ENCODE measurements at places on chromosomes 11 and 22.

- DNase-seq, result no peak
Observed at GRCh38 chr11:336659-337198, 16.1 kb upstream of the IFITM3 start.

DNA sequence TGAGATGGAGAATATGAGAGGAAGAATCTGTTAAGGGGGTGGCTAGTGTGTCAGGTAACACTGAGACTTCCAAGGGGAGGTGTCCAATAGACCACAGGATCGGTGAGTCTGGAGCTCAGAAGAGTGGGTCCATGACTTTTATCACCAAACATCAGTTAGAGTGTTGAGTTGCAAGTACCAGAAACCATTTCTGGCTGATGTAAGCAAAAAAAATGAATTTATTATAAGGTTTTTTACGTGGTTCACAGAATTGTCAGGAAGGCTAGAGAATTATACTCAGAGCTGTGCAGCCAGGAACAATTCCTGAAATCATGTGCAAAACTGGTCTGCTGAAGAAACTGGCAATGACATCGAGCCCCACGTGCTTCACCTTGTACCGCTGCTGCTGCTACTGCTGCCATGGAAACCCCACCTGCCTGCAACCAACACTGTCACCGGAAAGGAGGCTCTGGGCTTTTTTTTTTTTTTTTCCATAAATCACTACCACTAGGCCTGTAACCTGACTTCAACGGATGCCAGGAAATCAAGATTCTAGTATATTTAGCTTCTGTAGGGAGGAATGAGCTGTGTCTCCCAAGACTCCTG lies 16.6 kb upstream of the STK33 start:
- no peak for DNase-seq

- DNase-seq, result no peak
Observed at GRCh38 chr11:33292311-33292710, 35.1 kb downstream of the HIPK3 start.

DNA sequence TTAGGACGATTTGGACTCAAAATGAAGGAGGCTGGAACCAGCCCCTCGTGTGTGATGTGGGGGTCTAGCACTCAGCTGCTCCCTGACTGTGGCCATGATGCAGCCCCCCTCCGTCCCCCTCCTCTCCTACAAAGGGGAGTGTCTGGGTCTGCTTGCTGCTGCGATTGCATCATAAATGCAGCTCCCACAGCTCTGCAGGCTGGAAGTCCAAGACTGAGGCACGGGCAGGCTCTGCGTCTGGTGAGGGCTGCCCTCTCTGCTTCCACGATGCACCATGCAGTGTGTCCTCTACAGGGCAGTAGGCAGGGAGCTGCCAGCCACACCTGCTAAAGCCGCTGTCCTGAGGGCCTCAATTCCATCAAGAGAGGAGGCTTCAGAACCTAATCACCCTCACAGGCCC lies 432.1 kb downstream of the BRD1 start:
- no peak for DNase-seq

- no peak for DNase-seq
Observed at GRCh38 chr11:74978041-74978440, 10.7 kb upstream of the NEU3 start.

DNA sequence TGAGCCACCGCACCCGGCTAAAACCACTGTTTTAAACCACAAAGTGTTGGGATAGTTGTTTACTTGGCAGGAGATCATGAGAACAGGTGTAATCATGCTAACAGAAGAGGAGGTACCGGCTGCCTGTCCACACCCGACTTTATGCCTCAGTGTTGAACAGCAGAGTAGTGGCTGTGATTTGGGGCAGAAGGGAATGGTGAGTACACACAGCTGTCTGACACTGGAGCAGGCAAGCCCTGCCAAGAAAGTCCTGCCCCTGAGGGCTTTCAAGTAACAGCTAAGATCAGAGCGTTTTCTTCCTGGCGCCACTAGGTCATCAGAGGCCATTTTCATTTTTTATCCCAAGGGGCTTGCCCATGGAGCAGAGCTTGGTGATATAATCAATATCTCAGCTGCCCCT lies 8.1 kb downstream of the CDKN1C start:
- no peak for DNase-seq

DNA sequence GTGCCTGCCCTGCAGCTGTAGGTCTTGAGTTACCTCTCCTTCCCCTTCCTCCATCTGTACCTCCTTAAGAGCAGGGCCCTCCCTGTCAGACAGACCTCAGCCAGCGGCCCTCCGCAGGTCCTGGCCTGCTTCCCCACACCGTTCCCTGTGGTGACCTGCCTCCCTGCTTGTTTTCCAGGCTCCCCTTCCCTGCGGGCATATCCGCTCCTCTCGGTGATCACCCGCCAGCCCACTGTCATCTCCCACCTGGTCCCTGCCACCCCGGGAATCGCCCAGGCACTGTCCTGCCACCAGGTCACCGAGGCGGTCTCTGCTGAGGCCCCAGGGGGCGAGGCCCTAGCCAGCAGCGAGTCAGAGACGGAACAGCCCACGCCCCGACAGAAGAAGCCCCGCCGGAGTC lies 60.9 kb downstream of the BARX2 start:
- no peak for DNase-seq

DNA sequence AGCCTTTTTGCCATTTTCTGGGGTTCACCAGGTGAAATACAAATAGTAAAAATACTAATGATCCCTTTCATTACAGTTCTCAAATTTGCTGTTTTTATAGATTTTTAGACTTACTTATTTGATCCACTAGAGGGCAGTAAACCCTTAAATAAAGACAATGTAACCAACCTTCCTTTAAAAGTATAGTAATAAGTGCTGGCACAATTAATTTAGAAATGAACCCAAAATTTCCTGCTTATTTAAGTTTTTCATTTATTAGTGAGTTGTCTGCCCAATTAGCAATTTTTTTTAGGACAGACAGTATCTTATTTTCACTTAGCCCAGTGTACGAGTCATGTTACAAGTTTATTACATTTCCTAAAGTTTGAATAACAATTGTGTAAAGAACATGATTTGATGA lies 4.7 kb downstream of the DDIAS start:
- DNase-seq, result no peak

DNA sequence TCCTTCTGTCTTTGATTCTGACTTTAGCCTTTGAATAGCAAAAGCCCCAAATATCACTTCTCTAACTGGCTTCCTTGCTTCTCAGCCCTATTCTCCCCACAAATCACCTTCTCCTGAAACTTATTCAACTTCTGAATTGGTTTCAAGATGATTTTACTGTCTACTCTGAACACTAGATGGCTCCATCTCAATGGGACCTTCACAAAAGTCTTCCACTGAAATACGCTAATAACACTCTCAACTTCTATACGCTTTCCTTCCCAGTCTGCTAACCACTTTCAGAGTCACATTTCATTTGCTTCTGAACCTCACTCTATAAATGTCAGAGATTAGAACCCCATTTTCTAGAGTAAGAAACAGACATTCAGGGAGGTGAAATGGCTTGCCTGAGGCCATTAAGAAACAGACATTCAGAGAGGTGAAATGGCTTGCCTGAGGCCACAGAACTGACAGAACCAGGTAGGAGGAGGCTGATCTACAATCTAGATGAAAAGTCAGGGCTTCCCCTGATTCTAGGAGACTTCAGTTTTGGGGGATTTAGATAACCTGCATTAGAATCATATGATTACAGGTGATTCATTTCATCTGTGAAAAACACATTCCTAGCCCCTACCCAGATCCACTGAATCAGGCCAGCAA lies 20.6 kb downstream of the MORC2 start:
- peak; percentile 30 for DNase-seq

GRCh38 chr22:17828502-17829080 lies 54.3 kb upstream of the BID start:
- no peak for DNase-seq

DNA sequence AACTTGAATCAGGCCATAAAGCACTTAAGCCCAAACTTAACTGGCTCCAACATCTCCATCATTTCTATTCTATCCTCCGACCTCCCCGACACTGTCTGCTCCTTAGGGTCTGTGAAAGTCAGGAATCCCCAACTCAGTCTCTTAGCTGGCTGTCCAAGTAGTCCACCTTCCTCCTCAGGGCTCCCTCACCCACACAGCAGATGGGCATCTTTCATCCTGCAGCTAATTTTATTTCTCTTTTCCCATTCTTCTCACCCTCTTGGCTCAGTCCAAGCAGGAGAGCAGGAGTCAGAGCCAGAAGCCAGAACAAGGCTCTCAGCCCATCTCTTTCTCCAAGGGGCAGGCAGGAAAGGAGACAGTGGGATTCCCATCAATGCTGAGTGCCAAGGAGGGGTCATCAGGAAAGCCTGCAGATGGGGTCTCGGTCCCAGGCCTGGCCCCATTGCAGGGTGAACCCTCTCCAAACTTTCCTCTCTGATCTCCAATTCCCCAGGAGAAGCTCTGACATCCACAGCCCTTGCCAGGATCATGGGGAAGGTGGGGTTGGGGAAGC lies 40.4 kb upstream of the JAM3 start:
- no peak for DNase-seq

DNA sequence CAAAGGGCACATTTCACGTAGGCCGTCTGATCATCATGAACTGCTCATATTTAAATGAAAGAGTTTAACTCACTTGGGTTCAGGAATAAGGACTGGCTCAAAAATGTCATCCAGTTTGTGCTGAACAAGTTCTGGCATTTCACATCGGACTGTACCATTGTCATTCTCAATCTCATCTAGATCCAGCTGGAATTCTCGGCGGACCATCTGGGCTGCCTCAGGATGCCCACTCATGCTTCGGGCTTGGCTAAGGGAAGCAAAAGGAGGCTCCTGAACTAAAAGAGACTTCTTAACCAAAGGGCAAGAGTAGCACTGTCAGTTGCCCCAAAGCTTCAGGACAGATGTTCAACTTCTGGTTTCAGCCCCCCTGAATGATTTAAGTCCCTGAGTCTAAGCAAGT lies 40.2 kb downstream of the F2 start:
- DNase-seq, result no peak

GRCh38 chr11:131924457-131925201 lies 554.2 kb downstream of the NTM start:
- DNase-seq, result no peak

DNA sequence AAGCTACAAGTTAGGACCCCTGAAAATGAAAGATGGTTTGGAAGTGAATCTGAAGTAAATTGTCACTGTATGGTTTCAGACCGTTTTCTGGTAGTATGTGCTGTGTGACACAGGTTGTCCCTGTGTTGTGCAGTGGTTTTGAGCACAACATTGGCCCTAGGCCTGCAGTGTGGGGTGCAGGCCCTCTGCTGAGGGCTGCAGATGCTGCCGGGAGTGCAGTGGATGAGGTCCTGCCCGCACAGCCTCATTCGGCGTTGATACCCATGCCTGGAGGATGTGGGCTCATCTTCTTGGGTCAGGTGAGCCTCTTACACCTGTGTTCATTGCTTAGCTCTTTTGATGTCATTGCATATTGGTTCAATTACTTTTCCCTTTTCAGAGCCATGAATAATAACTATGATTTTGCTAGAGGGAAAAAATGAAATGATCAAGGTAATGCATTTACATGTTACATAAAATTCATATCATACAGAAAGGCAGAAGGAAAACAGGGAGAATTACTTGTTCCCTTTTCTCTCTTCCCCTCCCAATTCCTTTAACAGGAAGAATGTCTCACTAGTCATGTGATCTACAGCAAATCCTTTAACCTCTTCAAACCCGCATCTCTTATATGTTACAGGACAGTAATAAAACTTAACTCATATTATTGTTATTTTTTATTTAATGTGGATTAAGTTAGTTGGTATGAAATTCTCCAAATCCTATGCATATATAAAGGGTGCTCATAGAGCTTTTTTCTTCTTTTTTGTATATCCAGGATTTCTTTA lies 48.7 kb downstream of the PTPRJ start:
- no peak for DNase-seq

GRCh38 chr11:115444542-115444941 lies 59.7 kb downstream of the CADM1 start:
- DNase-seq, result no peak

DNA sequence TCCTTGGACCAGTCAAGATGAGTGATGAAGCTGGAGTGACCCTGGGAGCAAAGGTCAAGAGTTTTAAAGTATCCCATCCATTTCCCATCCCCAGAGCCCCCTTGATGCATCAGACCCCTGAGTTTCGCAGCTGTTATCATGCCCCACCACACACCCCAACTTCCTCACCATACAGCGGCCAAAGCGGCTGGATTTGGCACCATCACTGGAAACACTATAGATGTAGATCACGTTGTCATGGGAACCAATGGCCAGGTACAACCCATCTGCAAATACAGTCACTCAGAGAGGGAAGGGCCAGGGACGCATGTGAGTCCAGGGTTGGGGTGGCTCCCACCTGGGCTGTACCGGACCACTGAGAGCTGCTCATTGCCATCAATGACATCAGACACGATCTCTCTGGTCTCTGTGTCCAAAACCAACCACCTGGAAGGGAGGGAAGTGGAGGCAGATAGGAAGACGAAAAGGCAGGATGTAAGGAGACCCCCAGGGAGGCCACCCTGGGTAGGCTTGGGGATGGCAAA lies 2.2 kb upstream of the MTA2 start:
- no peak for DNase-seq

DNA sequence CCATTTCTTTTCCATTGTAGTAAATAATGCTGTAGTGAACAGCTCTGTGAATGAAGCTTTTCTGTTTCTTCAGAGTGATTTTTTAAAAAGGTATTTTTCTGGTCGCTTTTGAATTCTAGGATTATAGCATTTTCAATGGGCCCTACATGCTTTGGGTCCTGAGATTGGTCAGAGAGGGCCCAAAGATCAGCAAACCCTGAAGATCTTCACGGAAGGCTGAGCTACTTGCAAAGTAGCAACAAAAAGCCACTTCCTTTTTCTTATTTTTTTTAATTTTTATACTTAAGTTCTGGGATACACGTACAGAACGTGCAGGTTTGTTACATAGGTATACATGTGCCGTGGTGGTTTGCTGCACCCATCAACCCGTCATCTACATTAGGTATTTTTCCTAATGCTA lies 200.5 kb downstream of the FAT3 start:
- DNase-seq, result no peak

- DNase-seq, result no peak
Observed at GRCh38 chr11:45254070-45254469, 32.1 kb downstream of the SYT13 start.

GRCh38 chr11:88655196-88655595 lies 317.7 kb upstream of the CTSC start:
- DNase-seq, result no peak

DNA sequence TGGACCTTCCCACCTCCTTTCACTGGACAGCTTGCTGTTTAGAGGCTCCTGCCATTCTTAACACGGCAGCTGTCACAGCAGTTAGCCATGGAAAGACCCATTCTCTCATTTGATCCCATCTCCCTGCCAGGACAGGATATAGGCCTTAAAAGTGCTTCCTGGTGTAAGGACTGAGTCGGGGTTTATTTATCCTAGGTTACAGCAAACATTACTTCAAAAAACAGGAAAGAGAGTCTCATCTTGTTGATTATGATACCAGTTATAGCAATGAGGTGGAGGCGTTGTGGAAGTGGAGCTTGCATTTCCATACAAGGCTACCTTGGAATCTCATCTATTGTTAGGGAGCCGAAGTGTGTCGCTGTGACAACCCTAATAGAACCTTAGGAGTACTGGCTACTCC lies 17.4 kb upstream of the ETS1 start:
- no peak for DNase-seq

GRCh38 chr11:114026355-114026754 lies 33.2 kb upstream of the ZBTB16 start:
- DNase-seq, result peak; percentile 60

Measured in HEK293T (cell line).